ENCODE measurements at places on chromosomes 7 and 10. TPM values are rescaled to one million over a fixed set of nuclear protein-coding genes. Genes with fewer than 3 reads are reported as not detected.

GRCh38 chr7:82319674-82320118 lies 123.9 kb downstream of the CACNA2D1 start:
- DNase-seq: no peak

DNA sequence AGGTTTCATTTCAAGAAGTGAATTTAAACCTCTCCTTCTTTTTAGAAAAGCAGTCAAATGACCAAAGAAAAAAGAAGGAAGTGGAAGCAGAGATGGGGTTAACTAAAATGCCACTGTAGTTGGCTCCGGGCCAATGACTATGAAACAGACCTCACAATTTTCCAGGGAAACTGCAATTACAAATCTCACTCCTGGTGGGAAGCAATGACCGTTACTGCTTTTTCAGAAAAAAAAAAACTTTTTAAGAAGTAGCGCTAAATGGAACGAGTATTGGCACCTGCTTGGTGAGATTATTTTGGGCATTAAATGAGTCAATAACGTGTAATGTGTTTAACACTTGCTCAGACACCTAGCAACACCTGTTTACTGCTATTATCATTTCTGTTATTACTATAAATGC lies 1.2 kb downstream of the SFRP4 start:
- DNase-seq: no peak

DNA sequence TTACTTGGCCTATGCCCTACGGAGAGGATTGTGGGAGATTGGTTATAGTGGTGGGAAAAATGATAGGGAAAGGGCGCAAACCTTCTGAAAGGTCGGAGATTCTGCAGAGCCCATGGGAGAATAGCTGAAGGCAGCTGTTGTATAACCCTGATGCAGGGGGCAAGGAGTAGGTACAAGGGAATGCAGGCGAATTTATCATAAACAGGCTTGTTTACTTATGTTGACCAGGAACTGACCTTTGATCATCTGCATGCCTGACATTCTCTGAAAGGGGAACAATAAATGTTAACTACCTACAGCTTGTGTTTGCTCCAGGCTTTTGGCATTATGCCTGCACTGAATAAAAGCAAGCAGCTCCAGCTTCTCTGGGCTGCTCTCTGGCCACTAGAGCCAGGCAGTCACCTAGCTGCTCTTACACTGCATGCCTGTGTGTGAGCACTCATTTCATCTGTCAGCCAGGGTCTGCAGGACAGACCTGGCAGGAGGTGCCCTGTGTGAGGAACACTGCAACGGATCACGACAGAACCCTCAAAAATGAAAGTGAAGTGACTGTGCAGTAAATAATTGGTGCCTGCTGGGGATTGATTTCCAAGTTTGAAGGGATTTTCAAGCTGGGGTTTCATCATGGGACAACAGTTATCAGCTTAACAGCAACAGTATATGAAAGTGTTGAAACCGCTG lies 31.1 kb upstream of the ABCA13 start:
- peak; percentile 64 for DNase-seq

GRCh38 chr10:66244953-66245352 lies 680.9 kb upstream of the LRRTM3 start:
- no peak for DNase-seq

DNA sequence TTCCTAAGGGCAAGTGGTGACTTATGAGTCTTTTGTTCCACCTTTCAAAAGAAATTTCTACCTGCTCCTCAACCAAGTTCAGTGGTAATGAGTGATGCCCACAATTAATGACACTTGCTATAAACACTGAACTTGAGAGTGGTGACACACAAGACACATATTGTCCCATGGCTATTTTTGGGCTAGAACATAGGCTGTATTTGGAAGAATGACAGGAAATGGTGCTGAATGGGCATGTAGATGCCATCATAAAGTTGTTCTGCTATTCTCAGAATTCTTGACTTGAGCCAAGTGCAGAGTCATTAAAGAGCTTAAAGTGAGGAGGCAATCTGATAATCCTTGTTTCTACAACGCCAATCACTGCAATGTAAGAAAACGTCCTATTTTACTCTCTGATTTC lies 313.3 kb downstream of the AGMO start:
- DNase-seq: no peak

- DNase-seq: no peak
Measured at GRCh38 chr10:84336406-84337090, 8.2 kb downstream of the CCSER2 start.

DNA sequence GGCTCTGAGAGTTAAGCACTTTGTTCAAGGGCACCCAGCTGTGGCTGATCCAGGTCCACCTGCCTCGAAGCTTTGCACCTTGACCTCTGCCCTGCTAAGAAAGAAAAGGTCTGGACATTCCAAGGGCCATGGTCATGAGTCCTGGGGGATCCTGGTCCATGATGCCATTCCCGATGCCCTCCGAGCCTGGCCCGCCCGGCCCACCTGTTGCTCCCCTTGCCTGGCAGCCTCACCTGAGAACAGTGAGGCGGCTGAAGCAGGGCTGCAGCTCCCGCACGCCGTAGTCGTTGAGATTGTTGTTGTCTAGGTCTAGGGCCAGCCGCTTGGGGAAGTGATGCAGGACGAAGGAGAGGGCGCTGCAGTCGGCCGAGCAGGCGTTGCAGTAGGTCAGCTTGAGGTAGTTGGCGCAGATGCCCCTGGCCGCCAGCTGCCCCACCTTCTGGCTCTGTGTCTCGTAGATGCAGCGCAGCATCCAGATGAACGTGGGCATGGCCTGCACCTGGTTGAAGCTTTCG lies 27.5 kb downstream of the NOD1 start:
- DNase-seq: no peak

DNA sequence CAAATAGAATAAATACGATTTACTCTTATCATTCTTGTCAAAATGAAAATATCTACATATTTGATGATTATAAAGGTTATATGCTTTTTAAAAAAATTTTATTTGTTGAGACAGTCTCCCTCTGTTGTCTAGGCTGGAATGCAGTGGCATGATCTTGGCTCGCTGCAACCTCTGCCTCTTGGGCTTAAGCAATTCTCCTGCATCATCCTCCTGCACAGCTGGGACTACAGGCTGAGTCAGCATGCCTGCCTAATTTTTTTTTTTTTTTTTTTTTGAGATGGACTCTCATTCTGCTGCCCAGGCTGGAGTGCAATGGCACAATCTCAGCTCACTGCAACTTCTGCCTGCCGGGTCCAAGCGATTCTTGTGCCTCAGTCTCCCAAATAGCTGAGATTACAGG lies 48.9 kb downstream of the PUS7 start:
- no peak for DNase-seq

DNA sequence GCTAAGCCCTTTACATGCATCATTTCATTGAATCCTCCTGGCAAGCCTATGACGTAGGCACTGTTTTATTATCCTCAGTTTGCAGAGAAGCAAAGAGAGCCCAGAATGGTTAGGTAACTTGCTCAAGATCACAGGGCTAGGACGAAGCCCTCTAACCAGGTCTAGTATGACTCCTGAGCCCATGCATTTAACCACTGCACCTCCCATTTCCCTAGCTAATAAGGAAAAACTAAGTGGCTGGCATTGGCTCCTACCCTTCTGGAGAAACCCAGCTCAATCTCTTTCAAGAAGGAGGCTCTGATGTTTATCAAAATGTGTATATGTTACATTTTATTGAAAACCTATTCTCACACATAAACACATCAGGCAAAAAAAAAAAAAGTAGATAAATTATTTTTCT lies 19.8 kb downstream of the MYOF start:
- no peak for DNase-seq

DNA sequence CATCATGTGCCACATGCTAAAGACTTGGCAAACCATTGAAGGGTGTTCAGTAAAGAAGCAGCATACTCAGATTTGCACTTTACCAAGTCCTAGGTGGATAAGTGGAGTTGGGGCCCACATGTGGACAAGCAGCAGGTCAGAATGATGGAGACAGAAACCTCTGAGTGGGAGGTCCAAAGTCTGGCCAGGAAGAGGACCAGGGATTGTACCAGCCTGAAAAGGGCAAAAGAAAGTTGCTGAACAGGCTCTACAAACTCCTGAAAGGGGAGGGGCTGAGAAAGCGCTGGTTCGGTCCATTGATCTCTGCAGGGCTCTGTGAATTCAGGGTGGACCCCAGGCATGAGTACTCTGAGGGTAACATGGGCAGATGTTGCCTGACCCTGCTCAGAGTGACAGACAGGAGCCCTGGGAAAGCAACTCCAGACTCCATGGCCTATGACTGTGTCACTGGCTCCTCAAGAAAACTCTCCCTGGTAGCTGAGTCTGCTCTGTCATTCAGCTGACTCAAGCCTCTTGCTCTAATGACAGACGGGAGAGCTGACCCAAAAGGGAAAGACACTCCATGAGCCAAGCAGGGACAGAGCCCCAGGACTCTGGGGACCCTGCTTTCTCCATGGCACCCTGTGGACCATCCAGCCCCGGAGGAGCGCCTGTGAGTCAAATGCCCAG lies 68.5 kb downstream of the TBXAS1 start:
- no peak for DNase-seq

- DNase-seq: no peak
Measured at GRCh38 chr10:133163889-133164815, 4.1 kb downstream of the KNDC1 start.

- peak; percentile 45 for DNase-seq
Measured at GRCh38 chr7:47576866-47577306, 5.0 kb downstream of the TNS3 start.

GRCh38 chr10:9950070-9950469 lies 1067.6 kb upstream of the CELF2 start:
- DNase-seq: no peak

The CACNB2 gene
- total RNA-seq: not detected

The SH2D4B gene
- 0.24 TPM for total RNA-seq

The FAM237B gene
- total RNA-seq: not detected

The MMD2 gene
- not detected for total RNA-seq

The MRPS16 gene
- 126 TPM for total RNA-seq
